ENCODE measurements at places on chromosomes 7 and 10. TPM values are rescaled to one million over a fixed set of nuclear protein-coding genes. Genes with fewer than 3 reads are reported as not detected.

GRCh38 chr7:72492461-72493065 lies 80.4 kb upstream of the CALN1 start:
- DNase-seq: peak; percentile 46

DNA sequence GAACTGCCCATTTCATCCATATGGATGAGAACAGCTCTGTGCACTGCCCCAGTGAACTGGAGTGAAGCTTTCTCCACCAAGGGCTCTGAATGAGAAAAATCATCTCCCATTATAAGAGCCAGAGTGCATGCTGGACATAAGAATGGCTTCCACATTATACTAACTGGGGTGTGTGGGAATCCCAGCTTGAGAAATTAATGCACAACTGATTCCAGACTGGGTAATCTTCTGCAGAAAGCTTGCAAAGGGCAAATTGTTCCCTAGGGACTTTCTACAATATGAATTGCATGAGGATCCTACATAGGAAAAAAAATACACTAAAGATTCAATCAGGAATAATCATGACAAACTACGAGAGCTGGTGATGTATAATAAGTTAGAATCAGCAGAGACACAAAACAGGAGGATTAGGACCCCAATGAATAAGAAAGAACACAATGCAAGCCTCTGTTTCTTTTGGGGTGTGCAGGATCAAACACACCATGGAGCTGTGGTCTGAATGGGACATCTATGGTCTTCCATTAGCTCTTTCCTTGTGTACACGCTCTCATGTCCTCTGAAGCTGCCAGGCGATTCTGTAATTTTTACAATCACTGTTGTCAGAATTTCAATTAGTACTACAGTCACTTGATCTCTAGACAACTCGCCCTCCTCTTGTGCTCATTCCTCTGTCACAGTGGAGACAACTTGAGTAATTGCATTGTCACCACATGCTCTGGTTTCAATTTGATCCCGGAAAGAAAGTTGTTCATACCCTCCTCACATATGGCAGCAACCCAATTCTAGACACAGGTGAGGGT lies 1327.4 kb downstream of the GATA3 start:
- no peak for DNase-seq

DNA sequence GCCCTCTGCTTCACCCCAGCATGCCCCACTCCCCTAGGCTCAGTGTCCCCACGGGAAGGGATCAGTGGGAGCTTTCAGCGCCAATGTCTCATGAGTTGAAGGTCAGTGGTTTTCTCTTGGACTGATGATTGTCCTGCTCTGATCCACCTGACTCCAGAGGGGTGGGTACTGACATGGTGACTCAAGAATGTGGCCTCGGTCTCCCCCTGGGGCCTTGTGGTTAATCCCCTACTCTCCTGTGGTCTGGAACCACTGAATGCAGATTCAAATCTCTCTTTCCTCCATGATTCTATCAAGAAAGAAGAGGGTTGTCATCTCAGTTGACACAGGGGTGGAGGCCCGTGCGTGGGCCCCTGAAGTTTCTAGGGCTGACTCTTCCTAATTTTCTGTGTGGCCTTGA lies 176.9 kb downstream of the RPS24 start:
- no peak for DNase-seq

DNA sequence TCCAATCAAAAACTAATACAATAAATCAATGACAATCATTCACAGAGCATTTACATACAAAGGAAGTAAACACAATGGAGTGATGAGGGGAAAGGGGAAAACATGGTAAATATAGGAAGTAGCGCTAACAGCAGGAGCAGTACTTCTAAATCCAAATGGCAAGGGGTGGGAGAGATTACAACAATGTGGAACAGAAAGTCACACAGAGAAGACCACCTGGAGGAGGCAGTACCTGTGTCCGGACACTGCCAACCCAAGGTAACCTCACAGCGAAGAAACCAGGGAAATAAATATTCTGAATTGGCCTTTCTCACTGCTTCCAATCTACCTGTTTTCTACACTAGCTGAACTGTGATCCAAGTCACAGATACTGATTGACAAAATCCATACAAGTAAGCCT lies 58.2 kb downstream of the ABI1 start:
- no peak for DNase-seq

The CLDN3 gene
- 9.9 TPM for total RNA-seq

The PARP12 gene
- total RNA-seq: 31.5 TPM

- DNase-seq: no peak
Observed at GRCh38 chr7:6182993-6183392, 89.4 kb downstream of the CYTH3 start.

- no peak for DNase-seq
Observed at GRCh38 chr10:47241256-47241655, 58.7 kb upstream of the GDF10 start.

DNA sequence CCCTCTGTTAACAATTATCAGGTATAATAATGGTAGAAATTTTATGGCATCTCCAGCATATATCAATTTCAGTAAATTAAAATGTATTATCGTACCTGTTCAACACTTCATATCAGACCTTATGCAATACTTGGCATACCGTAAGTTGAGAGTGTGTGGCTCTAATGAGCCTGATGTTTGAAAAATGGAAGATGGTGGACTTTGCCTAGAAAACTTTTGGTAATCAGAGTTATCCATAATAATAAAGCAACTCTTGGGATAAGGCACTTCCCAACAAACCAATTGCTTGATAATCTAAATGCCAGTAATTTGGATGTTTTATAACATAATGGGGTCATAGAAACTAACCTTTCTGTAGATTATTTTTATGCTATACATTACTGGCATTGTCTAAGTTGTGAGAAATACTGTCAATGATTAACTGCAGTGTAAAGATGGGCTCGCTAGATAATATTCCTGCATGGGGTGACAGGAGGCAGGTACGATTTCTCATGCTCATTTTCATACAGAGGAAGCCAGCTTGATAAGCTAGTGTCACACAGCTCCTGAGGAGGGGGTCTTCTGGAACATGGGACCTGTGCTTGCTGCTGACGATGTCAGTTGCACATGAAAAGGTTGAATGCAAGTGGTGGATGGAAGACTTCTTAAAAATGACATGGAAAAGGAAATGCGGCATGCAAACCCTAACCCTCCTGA lies 27.8 kb upstream of the DMBT1 start:
- DNase-seq: no peak

The MAPK8 gene
- 72.4 TPM for total RNA-seq

- DNase-seq: peak; percentile 12
Observed at GRCh38 chr10:5732141-5732540, 47.5 kb downstream of the TASOR2 start.

DNA sequence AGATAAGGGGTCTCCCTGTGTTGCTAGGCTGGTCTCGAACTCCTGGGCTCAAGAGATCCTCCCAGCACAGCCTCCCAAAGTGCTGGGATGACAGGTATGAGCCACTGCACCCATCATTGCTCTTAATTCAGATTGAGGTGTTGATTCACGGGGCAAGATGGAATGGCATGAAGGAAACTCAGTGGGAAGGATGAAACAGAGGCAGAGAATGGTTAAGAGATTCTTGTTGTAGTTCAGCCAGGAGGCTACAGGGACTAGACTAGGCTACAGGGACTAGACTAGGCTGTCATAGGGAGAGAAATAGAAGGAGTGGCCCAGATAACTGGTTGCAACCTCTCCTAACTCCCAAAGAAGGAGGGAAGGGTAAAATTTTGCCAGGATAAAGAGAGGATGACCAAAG lies 48.0 kb downstream of the THNSL1 start:
- no peak for DNase-seq

DNA sequence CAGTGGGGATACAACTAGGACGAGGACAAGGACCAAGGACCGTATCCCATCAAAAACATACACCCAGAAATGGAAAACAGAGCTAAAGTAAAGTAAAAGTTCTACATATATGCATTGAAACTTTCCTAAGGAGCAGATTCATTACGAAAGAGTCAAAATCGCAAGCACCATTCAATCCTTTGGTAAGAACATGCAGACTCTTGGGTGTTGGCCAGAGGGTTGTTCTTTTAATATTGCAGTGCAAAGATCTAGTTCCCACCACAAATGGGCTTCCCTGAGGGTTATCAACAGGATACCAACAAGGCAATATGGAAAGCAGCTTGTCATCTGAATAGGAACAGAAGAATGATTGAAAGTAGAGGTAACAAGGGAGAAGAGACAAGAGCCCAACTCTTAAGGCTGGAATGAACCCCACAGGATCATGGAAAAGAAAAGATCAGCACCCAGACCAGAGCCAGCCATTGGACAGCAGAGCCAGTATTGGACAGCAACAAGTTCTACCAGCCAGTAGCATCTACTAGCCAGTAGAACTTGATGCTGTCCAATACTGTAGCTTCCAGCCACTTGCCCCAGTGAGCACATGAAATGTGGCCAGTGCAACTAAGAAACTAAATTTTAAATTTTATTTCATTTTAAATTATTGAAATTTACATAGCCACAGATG lies 66.0 kb downstream of the OSBPL3 start:
- no peak for DNase-seq

GRCh38 chr10:126932516-126932915 lies 27.3 kb downstream of the DOCK1 start:
- DNase-seq: no peak

DNA sequence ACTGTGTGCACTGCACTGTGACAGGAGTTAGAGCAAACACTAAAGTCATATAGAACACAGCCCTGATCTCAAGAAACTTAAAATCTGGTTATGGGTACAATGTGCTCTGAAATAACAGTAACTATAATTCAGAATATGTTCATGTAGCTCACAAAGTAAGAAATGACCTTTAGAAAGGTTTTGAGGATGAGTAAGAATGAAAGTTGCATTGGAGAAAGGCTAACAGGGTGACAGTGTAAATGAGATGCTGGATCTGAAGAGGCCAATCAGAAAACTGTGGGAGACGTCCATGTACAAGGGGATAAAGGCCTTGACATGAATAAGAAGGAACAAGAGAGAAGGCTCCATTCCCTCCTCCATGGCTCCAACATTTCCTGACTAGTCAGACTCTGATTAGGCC lies 124.7 kb downstream of the GRM3 start:
- DNase-seq: no peak

DNA sequence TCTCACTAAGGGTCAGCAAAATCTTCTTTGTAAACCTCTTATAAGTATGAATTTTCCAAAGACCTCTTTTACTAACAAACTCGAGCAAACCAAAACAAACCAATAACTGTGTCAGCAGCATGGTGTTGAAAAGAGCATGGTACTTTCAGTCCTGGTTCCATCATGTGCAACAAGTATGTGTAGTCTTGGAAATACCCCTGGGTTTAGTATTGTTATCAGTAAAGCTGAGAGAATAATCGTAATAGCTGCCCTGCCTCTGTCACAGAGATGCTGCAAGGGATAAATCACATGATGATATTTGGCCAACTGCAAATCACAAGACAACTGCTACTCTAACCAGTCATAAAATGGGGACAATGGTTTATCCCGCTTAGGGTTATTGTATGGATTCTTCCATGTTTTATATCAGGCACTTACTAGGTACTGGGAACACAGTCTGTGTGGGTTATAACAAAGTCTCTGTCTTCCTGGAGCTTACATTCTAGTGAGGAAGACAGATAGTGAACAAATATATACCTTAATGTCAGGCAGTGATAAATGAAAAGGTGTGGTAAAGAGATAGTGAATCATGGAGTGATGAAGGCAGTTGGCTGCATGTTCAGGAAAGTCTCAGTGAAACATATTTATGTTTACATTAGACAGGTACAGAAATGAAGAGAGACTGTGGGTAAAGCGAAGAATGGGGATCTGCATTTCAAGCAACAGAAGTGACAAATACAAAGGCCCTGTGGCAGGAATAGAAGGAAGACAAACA lies 60.5 kb upstream of the C10orf90 start:
- DNase-seq: no peak

- no peak for DNase-seq
Observed at GRCh38 chr10:31528831-31529230, 209.8 kb downstream of the ZEB1 start.

DNA sequence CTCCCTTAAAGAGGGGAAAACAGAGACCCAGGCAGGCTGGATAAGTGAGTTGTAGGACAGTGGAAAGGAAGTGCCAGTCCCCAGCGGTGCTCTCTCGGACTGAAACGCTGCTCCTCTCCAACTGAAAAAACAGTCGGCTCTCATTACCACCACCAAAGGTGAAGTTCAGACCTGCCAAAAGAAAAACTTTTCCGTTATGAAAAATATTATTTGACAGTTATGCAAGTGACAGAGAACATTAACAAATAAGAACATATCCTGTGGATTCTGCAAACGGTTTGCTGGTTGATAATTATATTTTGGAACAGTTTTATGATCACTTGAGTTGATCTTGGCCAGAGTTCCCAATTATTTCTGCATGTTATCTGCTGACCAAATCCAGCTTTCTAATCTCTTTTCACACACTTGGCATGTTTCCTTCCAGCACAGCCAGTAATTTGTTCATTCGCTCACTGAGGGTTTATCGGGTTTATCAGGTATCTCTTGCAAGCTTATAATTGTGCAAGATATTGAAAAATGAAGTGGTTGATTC lies 82.6 kb downstream of the PTPRE start:
- no peak for DNase-seq

The HMX3 gene
- total RNA-seq: not detected

GRCh38 chr10:89263531-89263930 lies 12.0 kb upstream of the LIPA start:
- DNase-seq: no peak

- no peak for DNase-seq
Observed at GRCh38 chr10:9024210-9024609, 969.7 kb downstream of the GATA3 start.

The EIF4EBP2 gene
- 59.7 TPM for total RNA-seq
